ENCODE measurements at places on chromosomes 16 and 17.

GRCh38 chr17:13594310-13594709, 7.4 kb downstream of the HS3ST3A1 start:
- no peak for DNase-seq

DNA sequence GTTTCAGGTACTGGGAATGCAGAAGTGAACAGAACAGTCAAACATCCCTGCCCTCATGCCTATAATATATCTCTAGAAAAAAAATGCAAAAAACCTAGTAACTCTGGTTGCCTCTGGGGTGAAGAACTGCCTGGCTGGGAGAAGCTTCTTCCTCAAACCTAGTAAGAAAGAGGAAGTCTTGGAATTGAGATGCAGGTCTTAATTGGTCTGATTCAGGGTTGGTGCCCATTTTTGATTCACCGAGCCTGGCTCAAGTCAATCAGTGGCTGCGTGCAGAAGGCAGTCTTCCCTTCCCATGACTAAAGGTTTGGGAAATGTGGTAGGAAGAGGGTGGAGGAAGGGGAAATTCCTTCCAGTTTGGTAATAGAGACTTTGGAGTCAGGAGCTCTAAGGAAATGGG, 22.4 kb downstream of the CDRT15 start:
- DNase-seq: no peak

GRCh38 chr16:65392806-65393565, 271.1 kb upstream of the CDH11 start:
- no peak for DNase-seq

GRCh38 chr17:32503251-32504165, 16.7 kb downstream of the CDK5R1 start:
- DNase-seq: peak; percentile 70

GRCh38 chr17:81063106-81064093, 28.4 kb downstream of the BAIAP2 start:
- no peak for DNase-seq

- no peak for DNase-seq
Measured at GRCh38 chr17:11601661-11602060, 3.4 kb downstream of the DNAH9 start.

GRCh38 chr16:75483222-75483621, 12.0 kb downstream of the CHST6 start:
- no peak for DNase-seq

GRCh38 chr17:54452666-54453348, 447.8 kb upstream of the TOM1L1 start:
- no peak for DNase-seq

DNA sequence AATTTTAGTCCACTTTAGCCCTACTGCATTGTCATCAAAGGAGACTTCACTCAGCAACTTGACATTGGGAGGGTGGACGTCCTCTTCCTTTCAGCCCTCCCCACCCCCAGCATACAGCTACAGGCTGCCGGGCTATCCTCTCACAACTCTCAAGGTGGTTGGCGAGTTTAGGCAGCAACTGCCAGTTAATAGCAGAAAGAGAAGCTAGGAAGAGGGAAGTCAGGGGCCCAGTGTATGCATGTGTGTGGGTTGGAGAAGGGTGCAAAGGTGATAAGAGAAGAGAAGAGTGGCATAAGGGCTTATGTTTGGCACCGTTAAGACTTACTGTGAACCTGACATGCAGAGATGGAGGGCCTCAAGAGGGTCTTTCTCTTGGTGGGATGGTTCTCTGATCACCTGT, 31.8 kb downstream of the CCL4 start:
- DNase-seq: no peak

- no peak for DNase-seq
Measured at GRCh38 chr17:78179372-78179771, 7.5 kb downstream of the TK1 start.

DNA sequence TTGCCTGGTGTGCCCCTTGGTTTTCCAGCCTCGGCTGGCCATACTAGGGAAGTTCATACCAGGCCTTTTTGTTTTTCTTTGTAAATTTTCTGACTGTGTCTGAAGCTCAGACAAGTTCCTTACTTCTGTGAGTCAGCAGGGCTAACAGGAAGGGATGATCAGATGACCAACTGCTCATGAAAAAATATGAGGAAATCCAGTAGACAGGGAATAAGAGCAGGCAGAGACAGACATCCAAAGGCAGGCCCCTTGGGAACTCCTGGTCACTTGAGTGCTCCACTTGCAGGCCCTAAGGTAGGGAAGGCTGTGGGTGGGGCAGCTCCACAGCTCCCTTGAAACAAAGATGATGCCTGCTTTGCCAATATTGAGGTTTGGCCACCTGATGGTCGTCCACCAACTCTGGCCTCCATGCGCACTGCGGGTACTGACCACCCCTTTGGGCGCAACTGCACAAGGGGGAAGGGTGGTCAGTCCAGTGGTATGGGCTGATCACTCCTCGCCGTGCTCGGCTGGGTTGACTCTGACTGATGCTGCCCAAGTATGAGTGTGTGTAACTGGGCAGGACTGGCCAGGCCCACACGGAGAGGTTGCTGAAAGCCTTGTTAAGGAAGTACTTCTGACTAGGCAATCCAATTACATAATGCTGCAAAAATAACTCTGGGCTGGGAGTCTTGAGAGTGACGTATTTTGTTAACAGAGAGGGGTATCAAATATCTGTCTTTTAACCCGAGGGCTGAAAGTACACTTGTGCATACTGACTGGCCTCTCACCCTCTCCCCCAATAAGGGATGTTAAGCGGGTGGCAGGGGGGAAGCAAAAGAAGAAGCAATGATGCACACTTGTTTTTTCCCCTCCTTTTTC, 20.8 kb upstream of the ZFHX3 start:
- no peak for DNase-seq

DNA sequence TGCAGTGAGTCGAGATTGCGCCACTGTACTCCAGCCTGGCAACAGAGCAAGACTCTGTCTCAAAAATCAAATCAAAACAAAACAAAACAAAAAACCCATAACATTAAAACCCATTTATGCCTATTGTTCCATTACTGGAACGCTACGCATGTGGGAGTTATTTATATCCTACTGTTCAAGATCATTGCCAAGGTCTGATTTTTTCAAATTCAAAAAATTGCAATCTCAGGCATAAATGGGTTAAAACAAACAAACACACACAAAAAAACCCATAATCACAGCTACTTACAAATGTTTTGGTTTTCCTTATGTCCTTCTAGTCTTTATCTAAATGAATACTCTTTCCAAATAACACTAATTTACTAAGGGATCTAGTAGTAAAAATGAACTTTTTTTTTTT, 17.8 kb downstream of the GJC1 start:
- no peak for DNase-seq

GRCh38 chr16:83803811-83804210, 4.0 kb upstream of the HSBP1 start:
- no peak for DNase-seq

DNA sequence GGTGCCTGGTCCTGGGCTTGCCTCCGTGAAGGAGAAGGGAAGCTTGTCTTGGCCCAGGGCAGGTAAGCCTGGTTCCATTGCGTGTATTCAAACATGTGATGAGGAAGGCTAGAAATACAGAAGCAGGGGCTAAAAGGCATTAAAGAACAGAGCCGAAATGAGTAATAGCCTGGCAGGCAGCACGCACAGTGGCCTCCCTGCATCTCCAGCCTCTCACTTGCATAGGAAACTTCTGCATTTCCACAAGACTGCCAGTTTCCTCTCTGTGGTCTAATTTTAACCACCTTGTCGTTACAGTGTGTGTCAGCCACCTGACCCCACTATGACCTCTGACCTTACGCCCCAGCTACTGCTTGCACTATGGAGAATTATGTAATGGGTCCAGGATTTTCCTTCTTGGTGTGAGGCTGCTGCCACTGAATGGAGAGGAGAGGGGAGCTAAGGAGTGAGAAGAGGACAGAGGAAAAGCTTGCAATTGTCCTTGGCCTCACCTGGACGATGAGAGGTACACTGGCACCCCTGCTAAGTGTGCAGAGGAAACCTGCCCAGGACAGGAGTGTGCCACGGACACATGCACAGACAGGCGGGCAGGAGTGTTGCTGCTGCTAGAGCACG, 32.8 kb downstream of the HIC1 start:
- DNase-seq: peak; percentile 79

DNA sequence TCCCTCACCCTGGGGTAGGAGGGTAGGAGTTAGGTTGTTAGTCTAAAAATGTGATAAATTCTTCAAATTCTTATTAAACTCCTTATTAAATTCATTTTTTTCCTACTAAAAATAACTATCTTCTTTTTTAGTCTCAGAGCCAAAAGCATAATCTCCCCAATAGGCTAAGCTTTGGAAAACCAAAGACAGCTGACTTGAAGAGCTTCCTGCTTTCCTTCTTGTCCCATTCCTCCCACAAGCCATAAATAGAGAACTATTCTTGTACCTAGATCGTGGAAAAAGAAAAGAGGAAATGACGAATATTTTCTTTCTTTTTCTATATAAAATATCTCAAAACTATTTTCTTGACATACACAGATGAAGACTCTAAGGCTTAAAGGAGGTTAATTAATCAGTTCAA, 486.9 kb downstream of the CDH8 start:
- DNase-seq: no peak

GRCh38 chr17:82900741-82901140, 60.9 kb upstream of the ZNF750 start:
- no peak for DNase-seq

DNA sequence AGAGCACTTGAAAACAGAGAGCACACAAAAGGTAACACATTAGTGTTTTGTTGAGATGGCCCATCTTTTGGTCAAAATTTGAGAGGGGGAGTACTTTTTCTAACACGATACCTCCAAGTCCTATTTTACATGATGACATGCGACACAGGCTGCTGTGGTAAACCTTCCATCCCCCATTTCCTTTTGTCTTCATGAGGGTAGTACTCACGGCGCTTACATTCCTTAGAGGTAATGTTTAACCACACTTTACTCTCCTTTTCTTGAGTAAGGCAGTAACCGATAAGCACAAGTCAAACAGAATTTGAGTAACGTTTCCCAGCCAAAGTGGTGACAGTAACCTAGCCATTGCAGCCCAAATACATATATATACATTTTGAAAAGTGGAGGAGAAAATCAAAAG, 35.8 kb upstream of the PITPNM3 start:
- DNase-seq: no peak

GRCh38 chr17:36123431-36123830, 19.8 kb downstream of the CCL4 start:
- DNase-seq: no peak

DNA sequence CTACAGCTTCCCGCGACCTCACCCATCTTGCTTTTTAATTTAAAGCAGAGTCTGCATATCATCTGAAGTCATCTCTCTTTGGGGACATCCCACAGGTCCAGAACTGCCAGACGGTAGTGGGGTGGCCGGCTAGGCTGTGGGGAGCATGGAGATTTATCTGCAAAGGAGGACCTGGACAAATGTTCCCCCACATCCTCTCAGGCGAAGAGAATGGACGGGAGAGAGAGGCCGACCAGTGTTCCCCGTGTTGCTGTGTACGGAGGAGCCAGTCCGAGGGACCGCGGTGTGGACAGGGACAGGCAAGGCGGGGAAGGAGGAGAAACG, 665 bp upstream of the MT1M start:
- no peak for DNase-seq

DNA sequence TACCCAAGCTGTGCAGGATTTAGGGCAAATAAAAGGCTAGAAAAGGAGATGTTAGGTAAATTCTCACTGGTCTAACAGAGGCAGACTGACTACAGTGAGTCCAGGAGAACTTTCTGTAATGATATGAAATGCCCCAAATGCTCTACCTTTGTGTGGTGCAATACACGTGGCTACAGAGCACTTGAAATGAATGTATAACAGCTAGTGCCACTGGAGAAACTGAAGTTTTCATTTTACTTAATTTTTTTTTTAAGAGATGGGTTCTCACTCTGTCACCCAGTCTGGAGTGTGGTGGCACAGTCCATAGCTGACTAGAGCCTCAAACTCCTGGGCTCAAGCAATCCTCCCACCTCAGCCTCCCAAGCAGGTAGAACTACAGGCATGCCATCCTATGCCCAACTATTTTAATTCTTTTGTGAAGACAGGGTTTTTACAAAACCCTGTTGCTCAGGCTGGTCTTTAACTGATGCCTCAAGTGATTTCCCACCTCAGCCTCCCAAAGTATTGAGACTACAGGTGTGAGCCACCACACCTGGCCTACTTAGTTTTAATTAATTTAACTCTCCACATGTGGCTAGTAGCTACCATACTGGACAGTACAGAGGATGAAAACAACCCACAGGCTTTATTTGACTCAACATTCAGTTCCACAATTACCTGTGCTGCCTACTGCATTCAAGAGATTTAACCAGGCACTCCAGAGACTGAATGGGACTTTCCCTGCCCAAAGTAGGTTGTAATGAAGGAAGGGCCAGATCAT, 84.8 kb upstream of the PLEKHM1 start:
- no peak for DNase-seq

- peak; percentile 73 for DNase-seq
Measured at GRCh38 chr16:88505405-88506082, 52.5 kb downstream of the ZFPM1 start.

DNA sequence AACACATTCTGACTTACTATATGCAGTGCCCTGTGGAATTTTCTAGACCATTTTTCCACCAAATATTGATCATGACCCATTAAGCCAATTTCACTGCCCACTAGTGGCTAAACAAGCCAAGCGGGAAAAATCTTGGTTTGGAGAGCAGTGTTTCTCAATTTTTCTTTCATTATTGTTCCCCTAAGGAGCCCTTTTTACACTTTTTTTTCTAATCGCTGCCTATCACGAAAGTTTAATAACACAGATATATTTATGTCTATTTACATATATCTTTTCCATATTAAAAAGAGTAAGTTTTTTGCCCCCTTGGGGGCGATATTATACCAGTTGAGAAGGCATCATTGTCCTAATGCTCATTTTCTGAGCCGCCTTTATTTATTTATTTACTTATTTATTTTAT, 10.8 kb upstream of the TLCD3B start:
- no peak for DNase-seq

DNA sequence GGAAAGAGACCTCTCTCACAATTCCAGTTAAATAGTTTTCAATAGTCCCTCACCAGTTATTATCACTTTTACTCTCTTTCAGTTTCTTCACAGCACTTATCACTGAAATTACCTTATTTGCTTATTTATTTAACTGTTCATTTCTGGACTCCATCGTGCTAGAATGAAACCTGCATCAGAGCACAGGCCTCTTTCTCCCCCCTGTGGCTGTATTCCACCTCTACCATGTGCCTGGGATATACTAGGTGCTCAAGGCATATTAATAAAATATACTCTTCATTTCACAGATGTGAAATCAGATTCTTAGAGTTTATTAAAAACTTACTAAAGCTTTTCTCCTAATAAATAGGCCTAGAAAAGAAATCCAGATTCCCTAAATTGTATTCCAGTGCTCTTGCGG, 308.9 kb upstream of the MON1B start:
- no peak for DNase-seq

DNA sequence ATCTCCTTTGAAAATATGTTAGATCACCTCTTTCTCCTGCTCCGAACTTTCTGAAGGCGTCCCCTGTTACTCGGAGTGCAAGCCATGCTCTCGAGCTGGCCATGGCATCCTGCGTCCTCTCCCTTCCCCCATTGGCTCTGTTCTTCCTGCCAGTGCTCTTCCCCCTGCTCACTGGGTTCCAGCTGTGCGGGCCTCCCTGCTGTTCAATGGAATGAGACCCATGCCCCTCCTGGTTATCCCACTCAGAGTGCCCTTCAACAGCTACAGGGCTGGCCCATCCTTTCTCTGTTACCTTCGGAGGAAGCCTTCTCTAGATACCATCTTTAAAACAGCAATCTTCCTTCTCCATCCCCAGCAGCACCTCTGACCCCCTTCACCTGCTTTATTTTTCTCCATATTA, 504.3 kb downstream of the MAF start:
- DNase-seq: no peak

- DNase-seq: no peak
Measured at GRCh38 chr16:65889533-65889966, 476.9 kb upstream of the CDH5 start.

- DNase-seq: peak; percentile 68
Measured at GRCh38 chr16:88759245-88759975, 25.6 kb downstream of the PIEZO1 start.

- no peak for DNase-seq
Measured at GRCh38 chr16:24075931-24076716, 180.0 kb upstream of the CACNG3 start.

Measured in activated naive CD4-positive, alpha-beta T cell treated with anti-CD3 and anti-CD28 coated beads, Interleukin-2, amount 10 ng/mL, durations not matched to agents 7 days and 5 days (primary cell).